ENCODE measurements at places on chromosomes 3 and 15. TPM values are rescaled to one million over a fixed set of nuclear protein-coding genes. Genes with fewer than 3 reads are reported as not detected.

- DNase-seq = no peak
Observed at GRCh38 chr3:101172516-101172915, 147.9 kb downstream of the IMPG2 start.

TPRG1 gene
- total RNA-seq = 3.7 TPM

CCR1 gene
- total RNA-seq = 7.3 TPM

DNA sequence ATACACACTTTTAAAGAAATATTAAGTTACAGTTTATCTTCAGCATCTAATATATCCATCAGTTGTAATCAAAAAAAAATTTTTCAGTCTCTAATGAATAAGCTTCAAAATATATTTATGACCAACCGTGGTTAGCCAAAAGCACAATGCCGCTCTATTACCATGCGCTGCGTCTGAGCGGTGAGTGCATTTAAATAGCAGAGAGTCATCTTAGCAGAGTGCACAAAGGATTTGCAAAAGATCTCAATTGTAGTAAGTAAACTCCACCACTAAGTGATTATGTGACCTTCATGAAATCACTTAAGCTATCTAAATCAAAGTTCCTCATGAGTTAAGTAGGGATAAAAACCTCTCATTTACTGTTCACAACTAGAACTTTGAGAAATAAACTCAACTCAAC lies 4.9 kb downstream of the TP63 start:
- no peak for DNase-seq

- DNase-seq = no peak
Observed at GRCh38 chr3:187719628-187720336, 17.4 kb upstream of the RTP2 start.

DNA sequence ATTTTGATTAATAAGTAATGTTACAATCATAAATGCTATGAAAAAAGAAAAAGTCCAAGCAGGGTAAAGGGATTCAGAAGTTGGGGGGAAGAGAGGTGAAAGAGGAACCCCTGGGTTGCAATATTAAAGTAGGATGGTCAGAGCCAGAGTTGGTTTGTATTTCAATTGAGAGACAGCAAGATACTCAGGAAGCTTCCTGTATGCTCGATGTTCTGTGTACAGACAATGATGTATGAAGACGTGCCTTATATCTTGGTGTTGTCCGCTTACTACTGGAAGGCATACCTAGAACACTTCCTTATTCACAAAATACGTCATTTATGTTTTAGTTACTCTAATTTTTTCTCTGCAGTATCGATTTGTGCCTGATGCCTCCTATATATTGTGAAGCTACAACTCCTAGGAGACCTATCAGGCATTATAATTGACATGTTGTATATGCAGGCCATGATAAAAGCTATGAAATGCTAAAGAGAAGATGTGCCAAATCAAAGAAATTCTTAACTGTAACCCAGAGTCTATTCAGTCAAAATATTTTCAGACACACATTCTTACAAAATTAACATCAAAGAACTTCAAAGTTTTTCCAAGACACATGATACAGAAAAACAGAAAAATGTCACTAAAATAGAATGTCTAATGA lies 87.5 kb downstream of the TBL1XR1 start:
- no peak for DNase-seq

Data from GM12878 (cell line).